ENCODE measurements at places on chromosomes 6 and 20. TPM values are rescaled to one million over a fixed set of nuclear protein-coding genes. Genes with fewer than 3 reads are reported as not detected.

Gene TNFRSF6B
- total RNA-seq: 6.7 TPM

Gene PRRT1
- 0.33 TPM for total RNA-seq

Gene PACRG
- 0.66 TPM for total RNA-seq

Gene OLIG3
- total RNA-seq: not detected

Gene RSPO4
- not detected for total RNA-seq

Gene SERPINB6
- 83.9 TPM for total RNA-seq

DNA sequence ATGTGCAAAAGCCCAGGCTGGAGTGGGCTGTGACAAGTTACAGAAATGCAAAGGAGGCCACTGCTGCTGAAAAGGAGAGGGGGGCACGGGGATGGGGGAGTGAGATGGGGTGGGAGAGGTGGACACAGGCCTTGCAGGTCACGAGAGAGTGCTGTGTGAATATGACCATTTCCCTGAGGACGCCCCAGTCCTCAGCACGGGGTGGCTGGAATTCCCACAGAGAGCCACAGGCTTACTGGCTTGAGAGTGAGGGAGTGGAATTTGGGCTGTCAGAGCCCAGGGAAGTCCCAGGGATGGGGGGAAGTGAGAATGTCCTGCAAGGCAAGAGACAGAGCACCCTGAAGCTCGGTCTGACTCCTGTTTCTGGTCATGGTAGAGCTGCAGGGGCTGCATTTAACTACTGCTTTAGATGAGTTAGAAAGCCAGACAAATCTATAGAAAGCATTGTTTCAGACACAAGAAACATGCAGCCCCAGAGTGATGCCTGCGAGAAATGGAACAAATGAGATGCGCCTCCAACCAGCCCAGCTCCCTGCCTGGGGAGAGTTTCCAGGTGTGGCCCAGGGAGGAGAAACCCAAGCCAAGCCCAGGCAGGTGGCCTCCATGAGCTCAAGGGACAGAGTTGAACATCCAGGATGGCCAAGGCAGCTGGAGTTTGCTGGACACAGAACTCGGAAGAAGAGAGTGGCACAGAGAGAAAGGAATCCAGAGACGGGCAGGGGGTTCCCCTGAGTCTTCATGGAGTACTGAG, 30.5 kb downstream of the NPEPL1 start:
- no peaks in the 10 kb centered on the region for H3K4me1 ChIP-seq
- no peak for DNase-seq
- no peak overlapping the region for H3K27ac ChIP-seq
- H3K36me3 ChIP-seq: no peaks in the 10 kb centered on the region

GRCh38 chr6:4581468-4582385, 194.5 kb upstream of the CDYL start:
- H3K4me3 ChIP-seq: no peak overlapping the region
- H3K27me3 ChIP-seq: no peaks in the 10 kb centered on the region
- peaks cover 18% of the 10 kb centered on the region for H3K4me1 ChIP-seq
- H3K27ac ChIP-seq: peak overlapping the region; percentile 78
- H3K36me3 ChIP-seq: no peaks in the 10 kb centered on the region

DNA sequence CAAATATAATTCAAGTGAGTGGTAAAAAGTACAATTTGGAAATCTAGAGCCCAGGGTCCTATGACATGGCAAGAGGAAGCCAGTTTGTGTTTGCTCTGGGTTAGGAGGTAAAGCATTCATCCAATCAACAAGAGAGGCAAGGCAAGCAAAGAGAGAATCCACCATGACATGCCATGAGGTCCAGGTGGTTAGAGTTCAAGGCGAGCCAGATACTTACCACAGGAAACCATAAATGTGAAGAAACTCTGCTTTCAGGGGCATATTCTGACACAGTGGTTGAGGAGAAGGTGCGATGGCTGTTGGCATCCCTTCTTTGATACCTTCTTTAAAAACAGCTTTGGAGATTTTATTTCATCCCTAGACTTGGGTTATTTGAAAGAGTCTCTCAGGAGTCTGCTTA, 193.8 kb upstream of the MAN1A1 start:
- no peaks in the 10 kb centered on the region for H3K36me3 ChIP-seq
- peaks cover 14% of the 10 kb centered on the region for H3K4me1 ChIP-seq
- H3K27me3 ChIP-seq: no peaks in the 10 kb centered on the region
- no peak overlapping the region for H3K27ac ChIP-seq

- no peak overlapping the region for H3K4me3 ChIP-seq
- no peak for DNase-seq
- no peaks in the 10 kb centered on the region for H3K27me3 ChIP-seq
- H3K4me1 ChIP-seq: peaks cover 28% of the 10 kb centered on the region
Measured at GRCh38 chr6:39847221-39847620, 55.0 kb downstream of the DAAM2 start.

DNA sequence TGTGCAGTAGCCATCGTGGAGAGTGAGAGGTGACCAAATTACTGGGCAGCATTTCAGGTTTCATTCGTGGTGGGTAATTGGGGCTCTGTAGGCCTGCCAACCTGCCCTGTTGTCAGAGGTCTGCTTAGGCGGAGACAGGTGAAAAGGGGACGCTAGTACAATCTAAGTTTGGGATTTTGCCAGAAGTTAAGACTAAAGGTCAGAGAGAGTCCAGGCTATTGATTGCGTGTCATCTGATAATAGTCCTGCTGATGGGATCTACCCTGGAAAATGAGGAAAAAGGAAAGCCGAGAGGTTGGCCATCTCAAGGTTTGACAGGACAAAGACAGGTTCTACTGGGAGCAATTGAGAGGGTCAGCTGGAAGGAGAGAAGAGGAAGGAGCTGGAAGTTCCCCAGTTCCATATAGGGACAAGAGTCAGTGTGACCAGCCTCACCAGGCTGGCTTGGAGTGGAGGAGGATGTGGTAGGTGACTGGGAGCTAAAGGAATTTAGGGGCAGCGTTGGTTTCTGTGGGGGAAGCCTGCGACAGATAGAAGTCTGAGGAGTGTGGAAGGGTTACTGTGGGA, 10.9 kb downstream of the ARFGEF2 start:
- no peaks in the 10 kb centered on the region for H3K27me3 ChIP-seq
- no peaks in the 10 kb centered on the region for H3K4me1 ChIP-seq
- H3K4me3 ChIP-seq: no peak overlapping the region

DNA sequence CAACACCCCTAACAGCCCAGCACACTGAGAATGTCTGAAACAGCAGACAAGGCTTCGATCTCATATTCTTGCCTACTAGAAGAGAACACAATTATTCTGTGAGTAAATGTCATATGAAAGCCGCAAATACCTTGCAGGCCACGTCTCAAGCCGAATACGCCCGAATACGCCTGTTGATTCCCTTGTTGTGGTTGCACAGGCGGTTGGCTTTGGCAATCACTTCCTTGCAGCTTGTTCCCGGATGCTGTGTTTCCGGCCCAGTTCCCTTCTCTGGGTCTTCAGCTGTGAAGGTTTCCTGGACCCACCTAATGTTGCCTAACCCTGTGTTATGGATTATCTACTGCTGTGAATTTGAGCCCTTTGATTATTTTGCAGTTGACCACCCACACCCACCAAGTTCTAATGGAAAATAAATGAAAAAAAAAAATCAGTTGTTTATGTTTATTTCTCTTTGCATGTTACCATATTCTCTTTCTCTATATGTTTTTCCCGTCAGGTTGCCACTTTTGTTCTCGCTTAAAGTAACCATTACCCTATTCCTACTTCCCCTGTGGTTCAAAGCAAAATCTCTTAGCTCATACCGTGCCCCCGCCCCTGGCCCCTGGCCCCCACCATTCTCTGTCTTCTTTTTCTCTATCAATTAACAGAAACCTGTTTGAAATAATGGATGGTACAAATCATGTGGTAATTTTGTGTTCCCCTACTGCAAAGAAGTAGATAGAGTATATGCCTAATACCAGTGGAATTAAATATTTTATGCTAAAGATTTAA, 172.4 kb downstream of the ADGB start:
- DNase-seq: no peak
- no peaks in the 10 kb centered on the region for H3K27me3 ChIP-seq
- H3K4me3 ChIP-seq: no peak overlapping the region
- no peaks in the 10 kb centered on the region for H3K36me3 ChIP-seq
- no peaks in the 10 kb centered on the region for H3K4me1 ChIP-seq
- H3K27ac ChIP-seq: no peak overlapping the region

DNA sequence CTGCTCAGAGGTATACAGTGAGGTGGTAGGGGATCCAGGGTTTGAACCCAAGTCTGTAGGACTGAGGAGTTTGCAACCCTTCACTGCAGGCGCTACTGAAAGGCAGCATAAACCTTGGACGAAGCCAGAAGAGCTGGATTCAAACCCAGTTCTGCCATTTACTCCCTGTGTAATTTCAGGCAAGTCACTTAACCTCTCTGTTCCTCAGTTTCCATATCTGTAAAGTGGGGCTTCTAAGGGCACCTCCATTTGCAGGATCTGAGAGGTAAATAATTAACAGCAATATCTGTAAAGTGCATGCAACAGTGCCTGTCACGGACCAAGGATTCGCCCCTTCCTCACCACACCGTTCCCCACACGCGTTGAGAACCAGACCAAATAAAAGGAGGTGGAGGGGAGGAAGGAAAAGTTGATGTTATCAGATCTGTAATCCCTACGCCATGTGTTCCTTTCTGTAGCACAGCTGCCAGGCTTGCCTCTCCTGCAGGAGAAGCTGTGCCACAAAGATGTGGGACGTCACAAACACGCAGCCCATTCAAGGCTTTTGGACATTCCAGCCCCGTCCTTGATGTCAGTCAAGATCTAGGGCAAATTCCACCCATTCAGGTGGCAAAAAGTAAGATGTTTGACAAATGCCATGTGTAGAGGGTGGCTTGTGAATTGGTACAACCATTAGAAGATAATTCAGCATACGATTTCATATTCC, 9.8 kb downstream of the RIPOR3 start:
- no peaks in the 10 kb centered on the region for H3K36me3 ChIP-seq
- H3K27ac ChIP-seq: no peak overlapping the region
- DNase-seq: no peak
- H3K27me3 ChIP-seq: no peaks in the 10 kb centered on the region
